ENCODE measurements at places on chromosomes 16 and 17. TPM values are rescaled to one million over a fixed set of nuclear protein-coding genes. Genes with fewer than 3 reads are reported as not detected.

SYCE1L gene
- 4.2 TPM for total RNA-seq

HSD17B1 gene
- 2.6 TPM for total RNA-seq

TCAP gene
- 1.3 TPM for total RNA-seq

- no peak overlapping the region for H3K27ac ChIP-seq
- DNase-seq: no peak
- H3K36me3 ChIP-seq: no peaks in the 10 kb centered on the region
- no peaks in the 10 kb centered on the region for H3K27me3 ChIP-seq
- H3K4me3 ChIP-seq: no peak overlapping the region
These were observed 99.9 kb upstream of the FAM20A start for GRCh38 chr17:68701046-68701445.

GRCh38 chr16:711548-712320 lies 3.2 kb upstream of the METRN start:
- no peak overlapping the region for H3K27ac ChIP-seq
- H3K27me3 ChIP-seq: peaks cover 79% of the 10 kb centered on the region
- peak; percentile 91 for DNase-seq
- H3K4me3 ChIP-seq: no peak overlapping the region
- no peaks in the 10 kb centered on the region for H3K36me3 ChIP-seq

DNA sequence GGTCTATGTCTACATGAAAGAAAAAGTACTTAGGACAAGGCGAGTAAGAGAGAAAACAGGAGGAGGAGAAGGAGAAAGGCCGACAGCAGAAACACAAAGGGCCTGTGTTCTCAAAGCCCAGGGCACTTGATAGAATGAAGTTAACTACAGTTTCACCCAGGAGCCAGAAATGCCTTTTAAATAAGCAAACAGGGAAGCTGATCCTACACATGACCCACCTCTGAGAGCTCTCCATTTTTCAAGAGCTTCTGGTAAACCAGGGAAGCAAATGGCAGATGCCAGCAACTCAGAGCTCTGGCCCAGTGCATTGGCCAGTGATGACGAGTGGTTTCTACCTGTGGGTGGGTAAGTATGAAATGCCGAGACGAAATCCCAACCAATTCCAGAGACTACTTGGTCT lies 163.4 kb downstream of the ZFHX3 start:
- no peaks in the 10 kb centered on the region for H3K36me3 ChIP-seq
- H3K27ac ChIP-seq: no peak overlapping the region
- H3K4me1 ChIP-seq: no peaks in the 10 kb centered on the region
- H3K4me3 ChIP-seq: no peak overlapping the region

- no peak overlapping the region for H3K4me3 ChIP-seq
- no peak overlapping the region for H3K27ac ChIP-seq
- H3K4me1 ChIP-seq: no peaks in the 10 kb centered on the region
- H3K36me3 ChIP-seq: no peaks in the 10 kb centered on the region
- no peak for DNase-seq
- no peaks in the 10 kb centered on the region for H3K27me3 ChIP-seq
These were observed 35.2 kb upstream of the SIAH1 start for GRCh38 chr16:48420437-48420836.

- DNase-seq: no peak
- no peaks in the 10 kb centered on the region for H3K4me1 ChIP-seq
- H3K4me3 ChIP-seq: no peak overlapping the region
- no peaks in the 10 kb centered on the region for H3K27me3 ChIP-seq
These were observed 10.5 kb downstream of the NUDT16L1 start for GRCh38 chr16:4703906-4704305.

- H3K27me3 ChIP-seq: no peaks in the 10 kb centered on the region
- peaks cover 26% of the 10 kb centered on the region for H3K4me1 ChIP-seq
- peak; percentile 21 for DNase-seq
- no peaks in the 10 kb centered on the region for H3K36me3 ChIP-seq
- H3K4me3 ChIP-seq: no peak overlapping the region
These were observed 53.4 kb downstream of the GRB2 start for GRCh38 chr17:75352079-75352569.

DNA sequence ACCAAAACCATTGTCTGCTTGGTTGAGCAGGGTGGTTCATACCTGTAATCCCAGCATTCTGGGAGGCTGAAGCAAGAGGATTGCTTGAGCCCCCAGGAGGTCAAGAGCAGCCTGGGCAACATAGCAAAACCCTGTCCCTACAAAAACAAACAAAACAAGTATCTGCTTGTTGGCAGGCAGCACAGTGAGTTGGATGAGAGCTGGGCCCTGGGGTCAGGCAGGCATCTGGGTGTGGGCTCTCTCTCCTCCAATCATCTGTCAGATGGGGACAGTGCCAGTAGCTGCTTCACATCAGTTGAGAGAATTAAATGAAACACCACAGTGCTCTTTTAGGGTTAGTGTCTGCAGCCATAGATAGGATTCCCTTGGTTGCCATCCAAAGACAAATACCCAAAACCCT lies 5.8 kb downstream of the ARMC7 start:
- no peak overlapping the region for H3K4me3 ChIP-seq
- H3K36me3 ChIP-seq: no peaks in the 10 kb centered on the region

- no peaks in the 10 kb centered on the region for H3K36me3 ChIP-seq
- no peaks in the 10 kb centered on the region for H3K27me3 ChIP-seq
- peaks cover 9% of the 10 kb centered on the region for H3K4me1 ChIP-seq
- no peak overlapping the region for H3K27ac ChIP-seq
These were observed 20.1 kb upstream of the MLYCD start for GRCh38 chr16:83878838-83879237.

GRCh38 chr17:37179893-37180292 lies 195.9 kb upstream of the C17orf78 start:
- DNase-seq: no peak
- H3K27me3 ChIP-seq: no peaks in the 10 kb centered on the region
- no peaks in the 10 kb centered on the region for H3K4me1 ChIP-seq
- H3K27ac ChIP-seq: no peak overlapping the region
- H3K36me3 ChIP-seq: peaks cover 7% of the 10 kb centered on the region

- H3K36me3 ChIP-seq: peaks cover 23% of the 10 kb centered on the region
- no peak overlapping the region for H3K4me3 ChIP-seq
- H3K4me1 ChIP-seq: no peaks in the 10 kb centered on the region
- DNase-seq: peak; percentile 25
These were observed 165.8 kb downstream of the CHD9 start for GRCh38 chr16:53220585-53220984.

DNA sequence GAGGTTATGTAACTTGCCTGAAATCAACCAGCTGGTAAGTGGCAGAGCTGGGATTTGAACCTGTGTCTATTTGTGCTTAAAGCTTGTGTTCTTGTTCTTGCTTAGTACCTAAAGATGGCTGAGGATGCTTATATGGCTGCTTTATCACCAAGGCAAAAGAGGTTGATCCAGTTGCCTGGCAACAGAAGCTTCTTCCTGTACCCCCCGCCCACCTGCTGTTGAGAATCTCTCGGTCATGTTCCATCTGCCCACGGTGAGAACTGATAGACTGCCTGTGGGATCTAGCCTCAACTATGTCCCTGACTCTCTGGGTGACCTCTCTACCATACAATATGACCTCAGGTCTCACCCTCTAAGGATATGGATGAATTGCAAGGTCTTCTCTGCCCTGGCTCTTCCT lies 60.7 kb downstream of the ABCC6 start:
- H3K27ac ChIP-seq: no peak overlapping the region
- no peaks in the 10 kb centered on the region for H3K27me3 ChIP-seq
- H3K36me3 ChIP-seq: no peaks in the 10 kb centered on the region
- H3K4me1 ChIP-seq: no peaks in the 10 kb centered on the region
- DNase-seq: no peak

DNA sequence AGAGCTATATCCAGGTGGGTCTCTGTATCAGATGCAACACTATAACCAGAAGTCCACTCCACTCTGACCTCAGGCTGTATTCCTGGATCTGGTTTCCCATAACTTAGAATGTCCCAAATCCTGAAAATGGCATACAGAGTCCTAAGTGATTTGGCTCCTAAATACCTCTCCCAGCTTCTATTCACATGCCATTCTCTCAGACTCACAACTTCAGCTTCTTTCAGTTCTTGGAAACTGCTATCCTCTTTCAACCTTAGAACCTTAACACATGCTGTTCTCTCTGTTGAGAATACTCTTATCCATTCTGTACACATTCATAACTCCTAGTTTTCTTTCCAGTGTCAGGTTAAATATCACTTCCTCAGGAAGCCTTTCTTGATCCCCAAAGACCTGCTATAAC lies 132.0 kb downstream of the BRIP1 start:
- H3K36me3 ChIP-seq: peaks cover under 1% of the 10 kb centered on the region
- no peaks in the 10 kb centered on the region for H3K27me3 ChIP-seq
- DNase-seq: no peak
- no peaks in the 10 kb centered on the region for H3K4me1 ChIP-seq
- no peak overlapping the region for H3K4me3 ChIP-seq

DNA sequence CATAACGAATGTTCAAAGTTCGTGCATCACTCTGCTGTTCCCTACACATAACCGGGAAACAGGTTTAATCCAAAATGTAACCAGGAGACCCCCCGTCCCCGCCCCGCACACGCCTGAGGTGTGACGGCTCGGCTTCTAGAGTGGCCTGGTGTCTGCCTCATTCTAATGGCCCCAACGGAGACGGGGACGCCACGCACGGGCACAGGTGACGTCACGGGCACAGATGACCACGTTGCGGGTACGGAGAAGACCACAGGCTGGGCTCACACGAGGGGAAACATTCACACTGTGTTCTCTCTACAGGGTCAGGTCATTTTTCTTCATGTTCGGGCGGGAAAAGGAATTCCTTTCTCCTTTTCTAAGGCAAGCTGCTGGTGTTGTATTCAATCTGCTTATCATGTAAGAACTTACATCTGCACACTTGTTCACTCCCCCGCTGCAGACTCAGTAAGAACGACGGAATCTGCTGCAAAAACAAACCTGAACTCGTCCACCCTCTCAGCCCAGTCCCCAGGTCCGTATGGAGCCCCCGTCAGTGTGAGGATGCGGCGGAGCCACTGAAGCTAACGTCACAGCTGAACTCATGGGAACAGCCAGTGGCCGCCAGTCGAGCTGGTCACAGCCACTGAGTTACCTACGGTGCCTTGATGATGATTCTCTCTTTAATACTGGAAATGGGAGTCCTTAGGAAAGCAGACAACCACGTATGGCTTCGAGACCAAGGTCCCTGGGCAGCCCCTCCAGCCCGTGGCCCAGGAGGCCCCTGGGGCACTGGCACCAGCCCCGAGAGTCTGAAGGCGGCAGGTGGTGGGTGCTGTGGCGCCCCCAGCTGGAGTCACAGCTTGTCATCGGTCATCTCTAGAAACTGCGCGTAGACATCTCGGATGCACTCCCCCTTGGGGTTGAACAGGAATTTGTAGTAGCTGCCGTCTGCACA lies 32.9 kb downstream of the WDR45B start:
- H3K27ac ChIP-seq: no peak overlapping the region
- no peaks in the 10 kb centered on the region for H3K4me1 ChIP-seq
- no peak overlapping the region for H3K4me3 ChIP-seq
- peak; percentile 39 for DNase-seq
- no peaks in the 10 kb centered on the region for H3K27me3 ChIP-seq
- H3K36me3 ChIP-seq: no peaks in the 10 kb centered on the region

GRCh38 chr16:67951485-67951884 lies 7.6 kb upstream of the LCAT start:
- H3K27ac ChIP-seq: no peak overlapping the region
- no peaks in the 10 kb centered on the region for H3K36me3 ChIP-seq
- no peaks in the 10 kb centered on the region for H3K27me3 ChIP-seq
- no peak for DNase-seq

- H3K27me3 ChIP-seq: no peaks in the 10 kb centered on the region
- H3K4me3 ChIP-seq: no peak overlapping the region
- no peak overlapping the region for H3K27ac ChIP-seq
- peaks cover 12% of the 10 kb centered on the region for H3K4me1 ChIP-seq
These were observed 380.0 kb upstream of the XYLT1 start for GRCh38 chr16:17850581-17851250.

- DNase-seq: no peak
- H3K36me3 ChIP-seq: no peaks in the 10 kb centered on the region
- H3K4me1 ChIP-seq: no peaks in the 10 kb centered on the region
- H3K27ac ChIP-seq: no peak overlapping the region
- no peaks in the 10 kb centered on the region for H3K27me3 ChIP-seq
- H3K4me3 ChIP-seq: no peak overlapping the region
These were observed 42.5 kb downstream of the KCNJ12 start for GRCh38 chr17:21418446-21419298.

- H3K36me3 ChIP-seq: no peaks in the 10 kb centered on the region
- H3K27me3 ChIP-seq: no peaks in the 10 kb centered on the region
- H3K4me1 ChIP-seq: no peaks in the 10 kb centered on the region
- no peak overlapping the region for H3K27ac ChIP-seq
These were observed 52.6 kb downstream of the RAB11FIP4 start for GRCh38 chr17:31444026-31444425.

GRCh38 chr16:79847101-79847500 lies 246.6 kb upstream of the MAF start:
- H3K36me3 ChIP-seq: no peaks in the 10 kb centered on the region
- no peaks in the 10 kb centered on the region for H3K27me3 ChIP-seq
- no peaks in the 10 kb centered on the region for H3K4me1 ChIP-seq
- no peak overlapping the region for H3K27ac ChIP-seq
- no peak overlapping the region for H3K4me3 ChIP-seq

DNA sequence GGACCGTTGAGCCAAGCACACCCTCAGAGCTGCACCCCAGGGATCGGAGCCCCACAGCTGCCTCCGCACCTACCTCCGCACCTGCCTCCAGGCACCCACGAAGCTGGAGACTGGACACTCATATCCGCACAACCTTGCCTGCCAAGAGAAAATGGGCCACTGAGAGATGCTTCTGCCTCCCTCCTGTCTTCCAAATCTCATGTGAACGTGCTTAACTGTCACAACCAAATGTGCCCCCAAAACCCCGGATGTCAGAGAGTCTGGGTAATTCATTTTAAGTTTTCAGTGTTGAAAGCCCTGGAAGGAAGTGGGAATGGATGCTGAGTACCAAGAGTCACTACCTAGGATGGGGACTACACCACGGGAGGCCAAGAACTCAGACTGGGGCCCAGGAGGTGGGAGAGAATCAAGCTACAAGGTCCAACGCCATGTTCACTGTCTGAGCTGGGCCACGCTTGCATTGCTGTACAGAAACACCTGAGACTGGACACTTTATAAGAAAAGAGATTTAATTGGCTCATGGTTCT lies 49.5 kb upstream of the MEAK7 start:
- H3K36me3 ChIP-seq: no peaks in the 10 kb centered on the region
- H3K27me3 ChIP-seq: no peaks in the 10 kb centered on the region
- no peak overlapping the region for H3K27ac ChIP-seq
- H3K4me1 ChIP-seq: peaks cover 20% of the 10 kb centered on the region

DNA sequence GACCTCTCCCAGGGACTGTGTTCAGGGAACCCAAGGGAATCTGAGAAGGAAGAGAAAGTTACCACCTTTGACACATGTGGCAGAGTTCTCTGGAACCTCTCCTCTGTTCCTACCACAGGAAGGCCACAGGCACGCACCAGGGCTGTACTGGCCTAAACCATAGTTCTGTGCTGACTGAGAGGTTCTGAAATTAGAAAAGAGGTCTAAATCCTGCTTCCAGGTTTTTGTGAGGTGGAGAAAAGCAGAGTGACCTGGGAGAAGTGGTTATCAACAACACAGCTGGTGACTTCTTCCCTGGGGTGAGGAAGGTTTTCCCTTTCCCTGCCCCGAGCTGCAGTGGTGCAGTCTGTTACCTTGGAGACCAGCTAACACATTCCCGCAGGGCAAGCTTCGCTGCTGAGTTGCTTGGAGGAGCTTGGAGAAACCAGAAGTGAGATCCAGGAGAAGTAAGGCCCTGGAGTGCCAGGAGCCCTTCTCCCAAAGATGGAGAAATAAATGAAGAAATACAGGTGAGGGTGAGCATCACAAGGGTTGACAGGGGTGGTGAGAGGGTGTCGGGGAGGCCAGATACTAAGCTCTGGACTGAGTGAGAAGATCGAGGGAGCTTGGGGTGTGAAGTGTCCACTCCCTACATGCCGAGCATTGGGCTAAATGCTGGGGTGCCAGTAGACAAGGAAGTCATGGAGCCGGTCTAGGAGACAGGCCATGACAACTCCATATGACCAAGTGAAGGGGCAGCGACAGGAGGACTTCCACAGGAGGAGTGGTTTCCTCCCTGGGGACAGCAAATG lies at the start of gene VWA3A:
TSS of gene VWA3A (plus strand) at position 399 of the 791 bp plus-strand sequence. CDS start at position 496, 97 bp downstream.
- peak within 1 kb of the TSS; percentile 23 for H3K4me3 ChIP-seq
- H3K27ac ChIP-seq: peak within 1 kb of the TSS; percentile 90
- DNase-seq: peak; percentile 74
- H3K27me3 ChIP-seq: no peaks in the 10 kb centered on the region
- H3K4me1 ChIP-seq: peaks cover 30% of the 10 kb centered on the region
- no peaks in the 10 kb centered on the region for H3K36me3 ChIP-seq
